Right lobe of liver (tissue), 6 donors: ENCODE measurements at places on chromosomes 5 and 9. TPM values are rescaled to one million over a fixed set of nuclear protein-coding genes. Genes with fewer than 3 reads are reported as not detected.

The DOCK8 gene
- total RNA-seq, result 20.5 TPM

The OR1Q1 gene
- total RNA-seq, result not detected

The LURAP1L gene
- 38.0 TPM for total RNA-seq

The CRHBP gene
- 117 TPM for total RNA-seq

The GRM6 gene
- not detected for total RNA-seq

The C9orf50 gene
- not detected for total RNA-seq

The YTHDC2 gene
- 17.9 TPM for total RNA-seq

The COL15A1 gene
- total RNA-seq, result 0.58 TPM

The SELENOP gene
- 2,891 TPM for total RNA-seq

The PTPA gene
- 61.6 TPM for total RNA-seq

The IL4 gene
- not detected for total RNA-seq

The SLF1 gene
- total RNA-seq, result 2.8 TPM

The CNTNAP3 gene
- 1.8 TPM for total RNA-seq

The SHC3 gene
- total RNA-seq, result 0.15 TPM

The FOXD4 gene
- not detected for total RNA-seq

The ABL1 gene
- total RNA-seq, result 25.8 TPM

The SH2D3C gene
- total RNA-seq, result 3.1 TPM

The GFPT2 gene
- 0.75 TPM for total RNA-seq

The SARDH gene
- 81.5 TPM for total RNA-seq

The LCN2 gene
- 66.3 TPM for total RNA-seq

The TMEM215 gene
- not detected for total RNA-seq

The CDX1 gene
- total RNA-seq, result not detected

The CTSV gene
- not detected for total RNA-seq

The SLC6A19 gene
- total RNA-seq, result 0.93 TPM

The CCNO gene
- total RNA-seq, result not detected

The GRAMD2B gene
- 18.3 TPM for total RNA-seq

The SPINK4 gene
- not detected for total RNA-seq

The PCDHB12 gene
- total RNA-seq, result not detected

The LPAR1 gene
- total RNA-seq, result 0.66 TPM

The CCDC180 gene
- total RNA-seq, result 1.3 TPM

The HNRNPH1 gene
- total RNA-seq, result 305 TPM

The PTGDS gene
- 21.9 TPM for total RNA-seq

The PCDHGC5 gene
- 0.37 TPM for total RNA-seq

The CTNND2 gene
- 0.51 TPM for total RNA-seq

The PLAC8L1 gene
- not detected for total RNA-seq

The EGFLAM gene
- total RNA-seq, result 2.1 TPM

The DDX4 gene
- not detected for total RNA-seq

The MAMDC4 gene
- total RNA-seq, result 5.7 TPM

The RFESD gene
- total RNA-seq, result 2.1 TPM
